ENCODE measurements at places on chromosomes 1 and 21.

- DNase-seq, result peak; percentile 75
These were observed 25.3 kb upstream of the ETV3 start for GRCh38 chr1:157163273-157164127.

DNA sequence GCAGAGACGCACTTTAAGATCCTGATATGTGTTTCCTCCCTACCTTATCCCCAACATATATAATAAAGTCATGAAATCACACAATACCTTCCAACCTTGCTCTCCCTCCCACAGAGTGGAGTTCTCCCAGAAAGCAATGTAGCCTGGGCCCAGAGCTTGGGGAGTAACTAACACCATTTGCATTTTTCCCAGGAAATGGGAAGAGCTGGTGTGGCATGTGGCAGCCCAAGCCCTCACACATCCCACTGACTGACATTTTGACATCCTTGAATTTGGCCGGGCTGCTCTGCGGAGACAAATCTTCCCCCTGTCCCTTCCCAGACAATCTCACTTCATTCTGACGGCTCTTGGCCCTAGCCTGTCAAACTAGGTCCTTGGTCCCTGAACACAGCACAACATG, 37.0 kb upstream of the ATP2B4 start:
- no peak for DNase-seq

DNA sequence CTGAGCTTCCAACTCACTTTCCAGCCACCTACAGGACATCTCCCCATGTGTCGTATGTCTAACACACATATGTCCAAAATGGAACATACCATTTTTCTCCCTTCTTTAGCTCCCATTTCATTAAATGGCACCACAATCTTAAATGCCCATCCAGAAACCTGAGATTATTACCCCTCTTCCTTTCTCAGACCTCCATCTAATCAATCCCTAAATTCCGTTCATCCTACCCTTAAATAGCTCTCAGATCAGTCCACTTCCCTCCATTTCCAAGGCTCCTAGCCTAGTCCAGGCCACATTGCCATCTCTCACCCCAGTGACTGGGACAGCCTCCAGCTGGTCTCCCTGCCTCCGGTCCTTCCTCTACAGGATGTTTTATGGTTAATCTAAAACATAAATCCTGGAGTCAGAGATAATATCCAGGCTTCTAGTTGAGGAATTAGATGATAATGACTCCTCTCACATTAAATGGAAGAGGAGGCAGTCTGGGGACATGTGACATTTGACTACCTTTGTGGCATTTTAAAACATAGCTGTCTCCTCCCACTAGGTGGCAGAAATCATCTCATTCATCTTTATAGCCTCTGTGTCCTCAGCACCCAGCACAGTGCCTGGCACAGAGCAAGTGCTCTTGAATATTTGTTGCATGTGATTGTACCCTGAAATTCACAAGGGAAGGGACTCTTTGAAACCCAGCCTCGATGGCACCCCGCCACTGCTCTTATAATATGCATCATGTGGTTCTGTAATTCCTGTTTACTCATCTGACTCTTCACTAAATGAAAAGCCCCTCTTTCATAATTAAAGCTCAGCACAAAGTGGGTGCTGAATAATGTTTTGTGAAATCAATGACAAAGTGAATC, 102.3 kb downstream of the TMEM53 start:
- DNase-seq, result peak; percentile 21

GRCh38 chr1:240695416-240695815, 83.5 kb upstream of the GREM2 start:
- no peak for DNase-seq

GRCh38 chr1:2425892-2426291, 13.5 kb upstream of the PEX10 start:
- DNase-seq, result no peak

GRCh38 chr1:226625832-226626576, 77.4 kb downstream of the STUM start:
- no peak for DNase-seq

DNA sequence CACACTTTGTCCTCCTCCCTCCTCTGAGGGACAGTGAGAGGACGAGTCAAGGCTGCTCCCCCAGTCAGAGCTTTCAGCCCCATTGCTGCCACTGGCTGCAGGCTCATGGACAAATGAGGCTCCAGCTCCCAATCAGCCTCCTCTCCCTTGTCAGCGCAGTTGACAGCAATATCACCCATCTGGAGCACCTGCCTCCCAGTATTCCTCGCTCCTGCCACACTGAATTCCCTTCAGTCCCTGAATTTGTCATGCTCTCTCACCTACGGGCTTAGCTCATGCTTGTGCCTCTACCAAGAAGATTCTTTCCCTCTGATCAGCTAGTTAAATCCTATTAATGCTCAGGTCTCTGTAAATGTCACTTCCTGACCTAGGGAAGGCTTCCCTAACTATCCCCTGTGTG, 54.4 kb upstream of the SYT6 start:
- DNase-seq, result no peak

DNA sequence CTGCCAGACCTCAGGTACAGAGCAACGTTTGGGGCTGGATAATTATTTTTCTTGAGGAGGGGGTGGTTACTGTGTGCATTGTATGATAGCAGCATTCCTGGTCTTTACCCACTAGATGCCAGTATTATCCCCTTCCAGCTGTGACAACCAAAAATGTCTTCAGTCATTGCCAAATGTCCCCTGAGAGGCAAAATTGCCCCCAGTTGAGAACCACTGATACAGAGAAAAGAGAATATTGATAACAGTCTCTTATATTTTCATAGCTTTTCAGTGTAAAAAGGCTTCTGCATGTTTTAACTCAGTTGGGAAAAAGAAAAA, 51.8 kb upstream of the SYT14 start:
- DNase-seq, result peak; percentile 51
